ENCODE measurements at places on chromosomes 3 and 15.

DNA sequence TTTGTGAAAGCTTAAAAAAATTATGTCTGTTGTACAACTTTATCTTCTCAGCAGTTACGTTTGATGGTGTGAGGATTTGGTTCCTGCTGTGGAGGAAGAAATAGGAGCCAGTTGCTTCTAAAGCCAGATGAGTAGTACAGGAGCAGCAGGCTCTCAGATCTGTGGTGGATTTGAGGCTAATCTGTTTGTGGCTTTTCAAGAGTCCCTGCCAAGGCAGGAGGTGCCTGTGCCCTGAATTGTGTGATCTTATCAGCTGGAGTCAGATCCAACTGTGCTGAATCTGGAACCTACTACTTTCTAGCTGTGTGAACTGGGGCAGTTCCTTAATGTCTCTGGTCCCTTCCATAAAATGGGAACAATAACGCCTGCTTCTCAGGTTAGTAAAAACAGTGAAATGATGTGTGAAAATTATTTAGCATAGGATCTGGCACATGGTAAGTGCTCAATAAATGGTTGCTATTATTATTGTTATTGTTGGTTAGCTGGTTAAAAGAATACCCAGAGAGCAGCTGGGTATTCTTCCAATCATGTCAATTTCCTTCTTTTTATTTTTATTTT is 7.7 kb downstream of the CLDN11 start:
- no peak for DNase-seq

- no peak for DNase-seq
Observed at GRCh38 chr3:177816667-177817208, 619.5 kb upstream of the TBL1XR1 start.

DNA sequence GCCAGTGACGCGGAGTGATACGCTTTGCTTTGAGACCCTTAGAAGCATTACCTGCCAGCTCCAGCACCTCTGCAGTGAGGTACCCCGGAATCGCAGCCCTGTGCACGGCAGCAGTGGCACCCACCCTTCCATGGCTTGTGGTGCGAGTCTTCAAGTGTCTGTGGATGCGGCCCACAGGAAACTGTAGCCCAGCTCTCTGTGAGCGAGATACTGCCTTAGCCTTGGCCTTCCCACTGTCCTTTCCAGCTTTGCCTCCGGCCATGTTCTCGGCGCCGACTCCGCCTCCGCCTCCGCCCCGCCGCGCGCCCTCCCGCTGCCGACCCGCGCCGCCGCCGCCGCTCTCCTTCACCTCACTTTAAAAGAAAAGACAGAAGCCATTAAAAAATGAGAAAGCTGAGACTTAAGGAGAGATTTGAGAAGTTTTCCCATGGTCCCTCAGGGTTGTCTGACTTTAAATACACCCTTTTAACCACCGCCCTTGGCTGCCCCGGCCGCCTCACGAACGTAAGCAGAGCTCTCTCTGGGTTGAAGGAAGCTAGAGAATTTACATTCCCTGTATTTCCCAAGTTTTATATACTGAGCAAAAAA is 78.5 kb upstream of the FAM174B start:
- DNase-seq: no peak

- DNase-seq: no peak
Observed at GRCh38 chr3:194007592-194008337, 128.2 kb upstream of the HES1 start.

DNA sequence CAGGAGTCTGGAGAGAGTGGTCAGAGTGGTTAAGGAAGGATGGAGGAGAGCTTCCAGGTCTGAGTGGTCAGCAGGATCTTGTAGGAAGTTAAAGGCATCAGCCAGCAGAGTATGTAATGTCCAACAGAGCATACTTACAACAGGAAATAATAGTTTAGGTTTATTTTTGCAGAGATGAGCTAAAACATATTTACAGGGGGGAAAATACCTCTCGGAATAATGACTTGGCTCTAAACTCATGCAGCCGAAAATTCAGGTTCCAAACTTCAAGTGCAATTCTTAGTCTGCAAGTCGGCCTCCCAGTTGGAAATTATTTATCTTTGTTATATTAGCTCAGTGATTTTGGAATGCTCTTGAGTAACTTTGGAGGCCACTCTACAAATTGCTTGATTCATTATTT is 385.0 kb upstream of the C2CD4B start:
- DNase-seq: no peak

GRCh38 chr3:186209810-186210752 is 101.2 kb upstream of the ETV5 start:
- no peak for DNase-seq

DNA sequence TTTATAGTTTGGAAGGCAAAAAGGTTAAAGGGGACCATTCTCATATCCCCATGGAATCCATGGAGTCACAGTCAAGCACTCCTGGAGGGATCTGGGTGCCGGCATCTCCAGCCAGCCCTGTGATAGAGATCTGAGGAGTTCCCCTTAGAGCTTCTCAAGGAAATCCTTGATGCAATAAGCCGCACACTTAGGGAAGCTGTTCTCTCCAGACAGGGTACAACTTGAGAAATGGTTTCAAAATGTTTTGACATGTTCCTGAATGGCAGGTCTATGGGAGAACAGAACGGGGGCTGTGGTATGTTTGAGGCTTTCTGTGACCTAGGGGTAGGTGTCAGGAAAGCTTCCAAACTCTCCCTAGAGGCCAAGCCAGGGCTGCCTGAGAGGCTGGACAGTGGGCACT is 292.9 kb downstream of the TLE3 start:
- DNase-seq: no peak

GRCh38 chr3:152026033-152026556 is 152.7 kb downstream of the SUCNR1 start:
- no peak for DNase-seq

DNA sequence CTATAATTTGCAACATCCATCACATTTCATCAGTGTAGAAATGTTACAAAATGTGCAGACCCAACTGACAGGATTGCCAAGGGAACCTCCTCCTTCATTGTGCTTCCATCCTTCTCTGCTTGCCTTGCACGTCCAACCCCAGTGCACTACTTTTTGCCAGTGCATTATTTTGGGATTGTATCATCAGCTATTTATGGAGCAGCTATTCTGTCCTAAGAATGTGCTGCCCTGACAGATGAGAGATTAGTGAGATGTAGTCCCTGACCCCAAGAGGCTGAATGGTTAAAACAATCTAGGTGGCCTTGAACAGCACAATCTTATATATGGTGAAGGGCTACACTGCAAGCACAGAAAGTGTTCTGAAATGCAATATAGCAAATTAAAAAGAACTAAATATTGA is 935.8 kb downstream of the IGSF11 start:
- DNase-seq: no peak

GRCh38 chr3:44712455-44713075 is at the start of gene ZNF502:
TSS of gene ZNF502 (plus strand) at chr3:44712660. CDS start at chr3:44720262, 7,602 bp downstream.
- DNase-seq: peak; percentile 37

- no peak for DNase-seq
Observed at GRCh38 chr3:140351466-140351865, 326.4 kb upstream of the TRIM42 start.

DNA sequence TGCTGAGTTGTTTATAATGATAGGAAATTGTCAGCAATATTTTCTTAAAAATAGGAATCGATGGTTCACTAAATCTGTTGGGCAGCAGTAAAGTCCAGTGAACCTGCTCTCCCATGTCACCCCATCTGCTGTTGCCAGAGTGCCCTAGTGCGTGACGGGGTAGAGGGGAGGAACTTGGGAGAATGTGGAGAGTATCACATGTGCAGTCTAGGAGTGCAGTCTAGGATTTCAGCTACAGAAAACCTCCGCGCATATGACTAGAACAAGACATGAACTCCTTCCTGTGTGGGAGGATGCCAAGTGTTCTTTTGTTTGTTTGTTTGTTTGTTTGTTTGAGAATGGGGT is 74.6 kb upstream of the ACAD9 start:
- DNase-seq: no peak

DNA sequence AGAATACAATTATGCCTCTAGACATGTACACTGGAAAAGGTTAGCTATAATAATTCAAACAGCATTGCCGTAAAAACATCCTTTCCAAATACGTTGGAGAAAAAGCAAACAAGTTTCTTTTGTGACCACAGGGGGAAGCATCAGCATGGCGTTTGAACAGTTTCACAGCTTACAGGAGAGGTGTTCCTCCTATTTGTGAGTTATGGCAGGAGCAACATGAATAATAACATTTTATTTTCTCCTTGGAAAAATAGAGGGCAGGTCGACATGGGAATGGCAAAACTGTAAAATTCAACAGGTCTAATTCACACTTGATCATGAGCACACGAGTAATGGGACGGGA is 39.7 kb upstream of the GADL1 start:
- no peak for DNase-seq

- DNase-seq: no peak
Observed at GRCh38 chr3:87358066-87358465, 81.7 kb upstream of the POU1F1 start.

DNA sequence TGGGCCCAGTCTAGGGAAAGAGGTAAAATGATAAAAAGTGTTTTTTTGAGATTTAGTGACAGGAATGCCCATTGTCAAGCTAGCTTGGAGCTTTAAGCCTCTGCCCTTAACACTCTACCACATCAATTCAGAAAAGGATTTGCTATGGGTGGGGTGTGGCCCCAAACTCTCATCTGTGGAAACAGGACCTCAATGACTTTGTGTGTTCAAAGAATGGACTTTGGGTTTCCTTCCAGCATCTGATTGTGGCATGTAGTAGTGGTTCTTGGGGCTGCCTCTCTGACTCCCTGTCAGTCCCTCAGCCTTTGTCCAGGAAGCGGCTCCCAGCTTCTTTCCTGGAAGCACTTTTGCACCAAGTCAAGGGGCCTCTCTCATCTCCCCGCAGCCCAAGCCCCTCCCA is 56.1 kb downstream of the CCNL1 start:
- DNase-seq: no peak

Measured in stimulated activated CD8-positive, alpha-beta memory T cell treated with anti-CD3 and anti-CD28 coated beads, Interleukin-4, amount 100 ng/mL, for 1 hour (primary cell).